Erythroblast (primary cell): ENCODE measurements at places on chromosomes 16 and 17.
A peak's percentile ranks its signal among the peaks of the same experiment; 100 is the strongest.

DNA sequence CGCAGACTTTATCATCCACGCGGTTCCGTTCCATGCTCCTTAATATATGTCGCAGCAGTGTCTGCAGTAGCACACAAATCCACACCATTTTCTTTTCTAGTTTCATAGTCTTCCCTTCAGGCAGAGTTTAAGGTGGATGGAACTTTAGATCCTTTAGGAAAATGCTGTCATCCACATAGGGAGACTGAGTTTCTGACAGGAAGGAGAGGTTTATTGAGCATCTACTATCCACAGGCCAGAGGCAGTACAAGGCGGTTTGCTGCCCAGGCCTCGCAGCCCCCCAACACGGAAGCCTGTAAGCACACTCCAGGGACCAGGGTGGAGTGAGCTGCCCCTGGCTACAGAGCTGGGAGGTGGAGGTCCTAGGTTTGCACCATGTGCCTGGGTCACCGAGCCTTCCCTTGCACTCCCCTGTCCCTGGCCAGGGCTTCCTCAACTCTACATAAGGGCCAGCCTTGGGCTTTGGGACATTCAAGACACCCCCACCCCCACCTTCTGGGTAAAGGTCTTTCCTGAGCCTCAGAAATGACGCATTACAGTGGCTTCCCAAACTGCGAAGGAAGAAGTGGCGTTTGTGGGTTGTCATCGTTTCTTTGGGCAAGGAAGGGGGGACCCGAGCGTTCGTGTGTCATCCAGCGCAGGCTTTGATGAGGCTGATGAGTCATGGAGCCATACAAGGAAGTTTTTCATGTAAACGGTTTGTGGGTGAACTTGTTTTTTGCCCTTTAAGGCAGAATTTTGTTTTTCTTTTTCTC, 146.5 kb upstream of the PLCG2 start:
- DNase-seq, result peak; percentile 30

DNA sequence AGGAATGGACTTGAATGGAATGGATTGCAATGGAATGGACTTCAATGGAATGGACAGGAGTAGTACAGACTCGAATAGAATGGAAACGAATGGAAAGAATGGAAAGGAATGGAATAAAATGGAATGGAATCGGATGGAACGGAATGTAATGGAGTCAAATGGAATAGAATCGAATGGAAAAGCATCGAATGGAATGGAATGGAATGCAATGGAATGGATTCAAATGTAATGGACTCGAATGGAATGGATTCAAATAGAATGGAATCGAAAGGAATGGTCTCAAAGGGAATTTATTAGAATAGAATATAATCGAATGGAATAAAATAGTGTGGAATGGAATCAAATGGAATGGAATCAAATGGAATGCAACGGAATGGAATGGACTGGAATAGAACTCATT, 484.9 kb upstream of the WSB1 start:
- no peak for DNase-seq

- DNase-seq, result no peak
Measured at GRCh38 chr17:18208092-18208491, 17.3 kb upstream of the LLGL1 start.

DNA sequence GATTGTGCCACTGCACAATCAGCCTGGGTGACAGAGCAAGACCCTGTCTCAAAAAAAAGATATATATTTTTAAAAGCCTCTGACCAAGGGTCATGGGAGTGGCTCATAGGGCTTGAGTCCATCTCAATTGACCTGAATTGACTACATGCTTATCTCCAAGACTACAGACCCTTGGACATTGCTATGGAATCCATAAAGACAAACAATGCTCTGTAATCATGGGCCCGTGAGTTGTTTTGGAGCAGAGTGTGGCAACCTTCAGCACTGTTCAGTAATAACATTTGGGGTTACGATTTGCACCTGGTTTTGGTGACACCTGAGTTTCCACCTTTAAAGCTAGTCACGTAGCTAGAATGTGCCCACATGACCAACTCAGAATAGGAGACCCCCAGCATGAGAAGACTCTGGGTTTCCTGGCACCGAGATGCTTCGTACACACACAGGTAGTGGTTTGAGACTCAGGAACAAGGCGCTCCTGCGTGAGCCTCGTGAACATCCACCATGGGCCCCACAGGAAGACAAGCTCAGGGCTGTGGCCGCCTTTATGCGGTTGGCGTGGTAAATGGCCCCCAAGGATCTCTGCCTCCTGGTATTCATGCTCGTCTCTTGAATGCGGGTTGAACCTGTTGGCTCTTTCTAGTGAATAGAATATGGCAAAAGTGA, 66.6 kb upstream of the RPH3AL start:
- no peak for DNase-seq

- DNase-seq, result peak; percentile 39
Measured at GRCh38 chr17:58121925-58122324, 26.3 kb upstream of the OR4D1 start.

DNA sequence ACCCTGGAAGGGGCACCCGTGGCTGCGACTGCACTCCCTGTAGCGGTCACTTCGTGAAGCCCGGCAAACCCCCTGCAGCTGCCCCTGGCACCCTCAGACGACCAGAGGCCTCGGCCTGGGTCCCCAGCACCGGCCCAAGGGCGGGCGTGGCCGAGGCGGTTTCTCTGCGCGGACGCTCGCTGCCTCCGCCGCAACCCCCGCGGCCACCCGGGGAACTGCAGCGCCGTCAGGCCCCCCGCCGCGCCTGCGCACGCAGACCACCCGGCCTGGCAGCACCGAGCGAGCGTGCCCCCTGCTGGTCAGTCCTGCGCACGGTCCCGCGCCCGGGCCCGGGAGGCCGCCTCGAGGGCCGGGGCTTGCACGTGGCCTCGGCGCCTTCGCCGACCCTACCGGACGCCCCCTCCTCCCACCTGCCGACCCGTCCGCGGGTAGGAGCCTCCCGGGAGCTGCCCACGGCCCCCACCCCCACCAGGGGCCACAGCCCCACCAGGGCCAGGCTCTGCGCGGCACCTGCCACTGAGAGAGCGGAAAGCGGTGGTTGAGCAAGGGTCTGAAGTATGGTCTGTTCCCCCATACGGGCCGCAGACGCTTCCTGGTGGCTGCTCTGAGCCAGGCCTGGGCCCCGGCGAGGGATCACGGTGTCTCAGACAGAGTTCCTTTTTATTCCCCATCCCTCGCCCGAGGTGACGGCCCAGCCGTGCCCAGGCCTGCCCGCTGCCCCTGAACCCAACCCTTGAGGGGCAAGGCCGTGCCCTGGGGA, 11.5 kb upstream of the HS3ST6 start:
- DNase-seq, result peak; percentile 94

DNA sequence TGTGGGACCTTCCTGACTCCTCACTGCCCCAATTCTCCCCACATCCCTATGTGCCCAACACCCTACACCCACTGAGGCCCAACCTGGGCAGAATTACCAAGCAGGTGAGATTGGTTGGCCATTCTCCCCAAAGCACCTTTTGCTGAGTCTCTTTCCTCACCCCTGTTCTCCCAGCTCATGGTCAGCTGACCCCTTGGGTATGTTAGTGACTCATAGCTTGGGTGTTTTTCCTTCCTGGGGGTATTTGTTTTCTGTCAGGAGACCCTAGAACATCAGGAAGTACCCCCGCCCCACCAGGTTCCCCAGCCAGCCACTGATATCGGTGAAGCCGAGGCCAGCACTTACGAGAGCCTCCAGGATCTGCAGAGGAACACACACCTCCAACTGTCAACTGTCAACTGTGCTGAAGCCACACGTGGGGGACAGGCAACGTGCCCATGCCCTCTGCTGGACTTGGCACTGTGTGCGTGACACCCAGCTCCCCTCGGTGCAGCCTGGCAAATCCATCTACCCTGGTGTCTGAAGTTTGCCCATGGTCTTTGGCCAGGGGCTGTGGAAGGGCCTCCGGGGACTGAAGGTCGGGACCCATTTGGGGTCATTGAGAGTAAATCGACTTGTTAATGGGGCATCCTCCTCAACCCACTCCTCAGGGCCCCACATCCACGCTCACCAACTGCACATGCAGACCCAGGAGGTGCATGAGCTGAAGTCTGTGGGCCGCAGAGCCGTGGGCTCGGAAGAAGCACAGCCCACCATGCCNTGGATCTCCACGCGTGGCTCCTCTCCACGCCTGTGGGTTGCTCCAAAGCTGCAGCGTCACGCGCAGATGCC, 53.1 kb downstream of the METRNL start:
- DNase-seq, result no peak

- no peak for DNase-seq
Measured at GRCh38 chr17:77036136-77036840, 104.5 kb upstream of the SEC14L1 start.

- peak; percentile 78 for DNase-seq
Measured at GRCh38 chr17:75652934-75653549, 13.9 kb downstream of the RECQL5 start.

GRCh38 chr17:70288540-70289290, 119.4 kb downstream of the KCNJ2 start:
- no peak for DNase-seq

DNA sequence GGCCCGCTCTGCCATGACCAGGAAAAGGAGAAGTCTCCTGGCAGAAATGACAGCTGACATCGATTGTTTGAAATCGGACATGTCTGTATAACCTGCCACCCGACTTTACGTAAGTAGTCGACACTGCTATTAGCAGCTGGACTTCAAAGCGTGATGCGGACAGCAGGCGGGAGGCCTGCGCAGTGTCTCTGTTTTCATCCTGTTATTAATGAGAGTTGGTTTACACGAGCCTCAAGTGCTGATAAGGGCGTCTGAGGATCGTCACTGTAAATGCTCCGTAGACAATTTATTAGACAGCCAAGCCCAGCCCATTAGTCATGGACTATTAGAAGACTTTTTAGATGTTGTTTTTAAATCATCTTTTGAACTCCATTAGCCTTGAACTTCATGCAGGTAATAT, 328.3 kb downstream of the FOXL1 start:
- DNase-seq, result no peak

GRCh38 chr17:31588034-31588433, 196.6 kb downstream of the RAB11FIP4 start:
- DNase-seq, result no peak

DNA sequence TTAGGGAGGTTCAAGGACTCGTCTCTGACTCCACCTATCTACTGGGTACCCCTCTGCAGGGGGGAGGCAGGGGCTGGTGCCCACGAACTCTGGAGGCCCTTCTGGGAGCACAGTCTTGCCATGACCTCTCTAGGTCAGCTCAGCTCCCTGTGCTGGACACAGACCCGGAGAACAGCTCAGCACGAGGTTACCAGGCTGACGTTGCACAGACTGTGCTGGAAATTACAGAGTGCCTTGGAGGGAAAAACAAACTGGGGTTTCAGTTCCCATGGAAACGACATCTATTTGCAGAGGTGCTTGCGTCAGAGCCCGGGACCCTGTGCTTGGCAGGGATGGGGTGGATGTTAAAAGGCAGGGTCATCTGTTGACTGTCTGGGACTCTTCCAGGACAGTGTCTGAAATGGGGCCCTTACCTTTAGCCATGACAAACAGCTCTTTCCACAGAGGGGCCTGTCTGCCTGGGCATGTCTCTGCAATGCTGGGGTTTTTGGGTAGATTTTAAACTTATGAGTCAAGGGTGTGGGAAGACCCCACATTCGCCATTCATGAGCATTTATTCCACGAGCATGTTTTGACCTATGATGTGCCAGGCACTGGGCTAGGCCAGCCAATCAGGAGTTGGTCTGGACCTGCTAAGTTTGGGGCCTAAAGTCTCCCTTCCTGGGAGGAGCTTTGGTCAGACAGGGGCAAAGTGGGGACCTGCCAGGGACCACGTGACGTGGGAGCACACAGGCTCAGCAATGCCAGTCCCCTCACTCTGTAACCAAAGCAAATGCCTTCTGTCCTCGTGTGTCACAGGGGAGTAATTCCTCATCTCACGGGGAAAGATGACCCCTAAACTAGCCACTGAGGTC, 22.5 kb downstream of the CCR7 start:
- no peak for DNase-seq

DNA sequence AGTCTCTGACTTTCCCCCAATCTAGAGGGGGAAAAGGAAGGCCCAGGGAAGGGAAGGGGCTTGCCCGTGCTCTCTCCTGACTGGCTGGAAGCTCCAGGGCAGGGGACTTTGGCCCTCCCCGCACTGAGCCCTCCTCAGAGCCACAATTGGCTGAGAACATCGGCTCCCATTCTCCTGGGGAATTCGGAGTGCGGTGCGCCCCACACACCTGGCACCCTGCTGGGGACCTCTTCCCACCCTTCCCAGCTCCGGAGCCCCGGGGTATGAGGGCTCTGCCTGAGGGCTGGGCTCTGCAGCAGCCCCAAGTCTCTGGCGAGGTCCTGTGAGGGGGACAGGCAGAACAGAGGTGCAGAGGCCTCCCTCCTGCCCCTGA, 36.0 kb downstream of the PIMREG start:
- DNase-seq, result no peak

- DNase-seq, result peak; percentile 61
Measured at GRCh38 chr17:28008513-28008912, 34.0 kb upstream of the NLK start.

DNA sequence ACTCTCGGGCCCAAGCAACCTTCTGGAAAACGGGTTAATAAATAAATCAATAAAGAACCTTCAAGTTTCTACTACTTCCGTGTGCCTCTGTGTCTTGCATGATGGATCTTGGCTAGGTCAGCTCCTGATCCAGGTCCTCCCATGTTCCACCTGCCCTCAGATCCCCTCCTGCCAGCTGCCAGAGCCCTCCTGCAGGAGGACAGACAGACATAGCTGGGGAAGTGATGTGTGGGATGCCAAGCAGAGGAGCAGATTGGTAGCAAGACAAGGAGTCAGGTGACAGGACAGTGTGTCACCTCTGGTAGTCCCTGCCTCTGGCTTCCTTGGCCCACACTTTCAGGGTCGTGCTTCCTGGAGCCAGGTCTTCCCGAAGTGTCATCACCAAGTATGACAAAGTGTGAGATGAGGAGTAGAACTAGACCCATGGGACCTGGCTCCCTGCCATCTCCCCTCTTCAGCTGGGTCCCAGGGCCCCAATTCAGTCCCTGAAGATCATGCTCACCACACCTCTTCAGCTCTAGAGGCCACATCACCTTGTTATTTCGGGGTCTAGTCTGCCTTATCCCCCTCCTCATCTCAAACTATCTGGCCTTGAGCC, 1.0 kb upstream of the EPN3 start:
- DNase-seq, result peak; percentile 34

- no peak for DNase-seq
Measured at GRCh38 chr16:56938664-56939513, 6.9 kb downstream of the HERPUD1 start.

DNA sequence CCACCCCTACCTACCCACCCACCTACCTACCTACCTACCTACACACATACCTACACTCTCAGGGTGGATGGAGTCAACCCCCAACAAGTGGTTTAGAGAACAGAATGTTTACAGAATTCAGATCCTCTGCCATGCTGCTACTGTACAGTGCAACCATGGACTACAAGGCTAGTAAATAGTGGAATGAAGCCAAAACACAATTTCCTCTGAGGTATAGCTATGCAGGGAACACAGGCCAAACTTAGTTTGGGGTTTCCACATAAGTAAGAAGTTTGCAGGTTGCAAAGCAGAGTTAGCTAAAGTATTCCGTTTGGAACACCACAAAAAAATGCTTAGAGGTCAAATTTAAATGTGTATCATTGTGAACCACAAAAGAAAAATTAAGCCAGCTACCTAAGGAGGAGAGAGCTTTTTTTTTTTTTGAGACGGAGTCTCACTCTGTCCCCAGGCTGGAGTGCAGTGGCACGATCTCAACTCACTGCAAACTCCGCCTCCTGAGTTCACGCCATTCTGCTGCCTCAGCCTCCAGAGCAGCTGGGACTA, 2.7 kb upstream of the AP1G1 start:
- no peak for DNase-seq
